Jurkat, Clone E6-1 (cell line): ENCODE measurements at places on chromosomes 1 and 21.
A peak's percentile ranks its signal among the peaks of the same experiment; 100 is the strongest.

DNA sequence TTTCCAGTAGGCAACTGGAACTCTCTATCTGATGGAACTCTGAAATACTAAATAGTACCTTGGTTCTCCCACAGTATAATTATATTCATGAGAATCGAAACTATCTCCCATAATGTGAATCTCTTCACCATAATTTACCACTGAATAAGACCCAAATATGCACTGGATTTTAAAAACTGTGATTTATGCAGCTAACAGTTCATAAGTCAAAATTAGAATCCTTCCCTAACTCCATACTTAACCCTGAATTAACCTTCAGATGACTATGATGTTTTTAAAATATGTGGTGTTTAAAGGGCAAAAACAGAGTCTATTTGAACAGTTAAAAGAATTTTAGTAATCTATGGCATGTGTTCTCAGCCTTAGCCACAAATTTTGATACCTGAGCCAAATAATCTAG, 22.9 kb upstream of the SLC44A3 start:
- DNase-seq, result no peak

- DNase-seq, result no peak
Measured at GRCh38 chr1:2314273-2314802, 77.0 kb downstream of the MORN1 start.

GRCh38 chr1:230381049-230381467, 45.1 kb downstream of the PGBD5 start:
- DNase-seq, result no peak

- no peak for DNase-seq
Measured at GRCh38 chr21:16863908-16864307, 648.9 kb upstream of the CXADR start.

- DNase-seq, result no peak
Measured at GRCh38 chr1:204331847-204332487, 27.8 kb downstream of the PLEKHA6 start.

- DNase-seq, result no peak
Measured at GRCh38 chr1:110601332-110601731, 4.8 kb downstream of the KCNA2 start.

DNA sequence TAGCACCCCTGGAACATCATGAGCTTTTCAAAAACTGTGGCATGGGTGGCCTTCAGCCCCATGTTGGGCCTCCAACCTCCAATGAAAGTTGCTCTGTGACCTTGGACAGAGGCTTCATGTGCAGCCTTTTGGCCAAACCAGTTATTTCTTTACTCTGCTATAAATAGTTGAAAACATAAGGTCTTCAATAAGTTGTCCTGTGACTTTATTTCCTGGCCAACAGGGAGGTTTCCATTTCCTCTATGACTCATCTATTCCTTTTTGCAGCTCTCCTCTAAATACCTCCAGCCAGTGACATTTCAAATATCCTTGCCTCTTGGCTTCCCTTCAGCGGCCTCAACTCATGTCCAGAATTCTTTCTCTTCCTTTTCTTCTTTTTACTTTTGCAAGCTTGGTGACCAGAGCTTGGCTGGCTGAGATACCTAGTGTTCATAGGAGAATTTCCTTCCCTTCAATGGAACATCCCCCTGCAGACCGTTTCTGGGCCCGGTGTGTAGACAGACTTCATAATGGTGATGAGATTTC, 22.7 kb upstream of the TRIM67 start:
- no peak for DNase-seq

DNA sequence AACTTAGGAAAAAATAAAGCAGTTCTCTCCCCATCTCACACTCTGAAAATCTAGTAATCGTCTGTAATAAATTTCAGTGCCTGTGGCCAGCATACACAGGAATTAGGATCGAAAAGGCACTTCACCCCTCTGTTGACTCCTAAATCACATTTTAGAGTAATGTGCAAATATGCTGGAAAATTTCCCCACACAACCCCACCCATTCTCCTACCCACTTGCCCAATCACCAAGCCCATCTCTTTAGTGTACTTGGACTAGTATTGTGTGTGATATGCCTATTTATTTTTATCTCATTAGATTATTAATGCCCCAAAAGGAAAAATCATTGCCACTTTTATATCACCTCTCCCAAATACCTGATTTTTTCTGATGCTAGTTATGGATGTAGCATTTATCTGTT, 323.3 kb downstream of the ASTN1 start:
- DNase-seq, result no peak

DNA sequence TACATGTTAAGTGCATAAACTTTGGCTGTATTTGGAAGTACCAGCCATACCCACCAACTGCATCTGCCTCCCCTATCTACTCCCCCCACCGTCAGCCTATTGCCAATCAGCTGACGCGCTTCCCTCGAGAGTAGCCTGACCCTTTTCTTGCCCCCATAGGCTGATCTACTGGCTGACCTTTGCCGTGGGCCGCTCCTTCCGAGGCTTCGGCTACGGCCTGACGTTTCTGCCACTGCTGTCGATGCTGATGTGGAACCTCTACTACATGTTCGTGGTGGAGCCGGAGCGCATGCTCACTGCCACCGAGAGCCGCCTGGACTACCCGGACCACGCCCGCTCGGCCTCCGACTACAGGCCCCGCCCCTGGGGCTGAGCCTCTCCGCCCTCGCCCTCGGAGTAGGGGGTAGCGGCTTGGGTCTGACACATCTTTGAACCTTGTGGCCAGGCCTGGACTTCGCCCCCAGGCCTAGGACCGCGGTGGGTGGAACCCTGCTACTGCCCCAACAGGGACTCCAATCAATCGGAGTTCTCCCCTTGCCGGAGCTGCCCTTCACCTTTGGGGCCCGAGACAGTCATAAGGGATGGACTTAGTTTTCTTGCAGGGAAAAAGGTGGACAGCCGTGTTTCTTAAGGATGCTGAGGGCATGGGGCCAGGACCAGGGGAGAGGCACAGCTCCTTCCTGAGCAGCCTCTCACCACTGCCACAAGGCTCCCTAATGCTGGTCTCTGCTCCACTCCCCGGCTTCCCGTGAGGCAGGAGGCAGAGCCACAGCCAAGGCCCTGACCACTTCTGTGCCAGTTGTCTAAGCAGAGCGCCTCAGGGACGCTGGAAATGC, 4.0 kb downstream of the GLMP start:
- no peak for DNase-seq

DNA sequence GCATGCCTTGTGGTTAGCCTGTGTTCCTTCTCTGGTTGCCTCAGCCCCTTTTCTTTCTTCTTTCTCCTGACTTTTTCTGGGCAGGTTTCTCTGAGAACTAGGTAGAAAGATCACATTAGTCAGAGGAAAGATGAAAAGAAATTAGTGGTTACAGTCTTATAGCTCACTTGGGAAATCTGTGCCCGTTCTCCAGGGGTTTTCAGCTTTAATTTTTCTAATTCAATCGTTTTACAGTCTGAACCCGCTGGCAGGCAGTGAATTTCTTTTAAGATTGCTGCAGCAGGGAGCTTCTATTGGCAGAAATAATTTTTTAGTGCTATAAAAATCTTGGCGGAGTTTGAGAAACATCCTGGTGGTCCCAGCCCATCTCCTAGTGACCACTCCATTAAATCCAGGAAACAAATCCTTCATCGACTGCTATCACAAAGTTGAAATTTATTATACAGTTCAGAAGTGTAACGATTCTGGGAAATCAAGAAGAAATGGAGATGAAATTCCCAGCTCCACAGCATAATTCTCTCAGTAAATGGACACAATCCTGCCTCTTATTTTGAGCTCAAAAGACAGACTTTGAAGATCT, 113.1 kb downstream of the PCP4 start:
- no peak for DNase-seq

- no peak for DNase-seq
Measured at GRCh38 chr1:183645531-183645930, 7.6 kb downstream of the APOBEC4 start.

GRCh38 chr1:40625476-40626382, 39.8 kb downstream of the RIMS3 start:
- no peak for DNase-seq

DNA sequence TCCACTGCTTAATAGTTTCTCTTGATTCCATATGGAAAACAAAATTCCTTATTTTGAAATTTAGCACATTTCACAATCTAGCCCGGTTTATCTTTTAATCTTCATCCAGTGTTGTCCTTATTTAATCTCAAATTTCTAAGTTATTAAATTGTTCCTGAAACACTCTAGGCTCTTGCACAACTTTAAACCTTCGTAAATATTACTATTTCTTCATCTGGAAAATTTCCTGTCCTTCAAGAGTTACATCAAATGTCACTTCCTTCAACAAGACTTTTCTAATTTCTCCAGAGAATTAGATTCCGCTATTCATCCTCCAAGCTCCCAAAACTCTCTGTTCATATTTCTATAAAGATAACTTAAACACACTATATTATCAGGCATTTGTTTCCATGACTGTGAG, 6.5 kb downstream of the FMO5 start:
- DNase-seq, result no peak

GRCh38 chr1:150406483-150406882, 42.5 kb downstream of the RPRD2 start:
- no peak for DNase-seq

DNA sequence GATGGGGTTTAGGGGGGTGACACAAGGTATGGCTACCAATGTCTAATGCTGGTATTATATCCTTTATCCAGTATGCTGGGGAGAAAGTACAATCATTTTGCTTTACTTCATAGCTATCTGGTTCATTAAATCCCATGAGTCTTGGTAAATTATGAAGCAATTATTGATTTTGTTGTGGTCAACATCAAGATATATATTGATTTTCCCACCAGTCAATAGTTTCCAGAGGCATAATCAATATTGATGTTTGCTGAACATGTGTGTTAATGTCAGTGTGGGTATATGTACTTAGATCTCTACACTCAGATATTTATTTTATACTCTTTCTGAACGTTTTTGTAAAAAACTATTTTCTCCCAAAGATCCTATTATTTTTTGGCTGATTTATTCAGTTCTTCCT, 155.5 kb downstream of the BACH1 start:
- no peak for DNase-seq

DNA sequence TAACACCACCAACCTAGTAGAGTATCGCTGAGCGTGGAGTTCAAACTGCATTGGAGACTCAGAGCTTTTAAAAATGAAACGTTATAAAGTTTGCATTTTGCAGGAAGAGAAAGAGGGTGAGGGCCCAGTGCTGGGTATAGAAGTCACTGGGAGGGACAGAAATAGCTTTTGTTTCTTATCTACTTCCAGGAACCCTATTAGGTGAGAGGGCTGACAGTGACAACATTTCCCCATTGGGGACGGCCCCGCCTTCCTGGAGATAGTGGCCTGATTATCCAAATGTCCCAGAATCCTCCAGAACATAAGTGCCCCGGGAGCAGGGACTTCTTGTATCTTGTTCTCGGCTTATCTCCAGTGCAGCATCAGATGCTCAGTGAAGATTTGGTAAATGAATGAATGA, 574.9 kb downstream of the PTPRU start:
- DNase-seq, result peak; percentile 34

DNA sequence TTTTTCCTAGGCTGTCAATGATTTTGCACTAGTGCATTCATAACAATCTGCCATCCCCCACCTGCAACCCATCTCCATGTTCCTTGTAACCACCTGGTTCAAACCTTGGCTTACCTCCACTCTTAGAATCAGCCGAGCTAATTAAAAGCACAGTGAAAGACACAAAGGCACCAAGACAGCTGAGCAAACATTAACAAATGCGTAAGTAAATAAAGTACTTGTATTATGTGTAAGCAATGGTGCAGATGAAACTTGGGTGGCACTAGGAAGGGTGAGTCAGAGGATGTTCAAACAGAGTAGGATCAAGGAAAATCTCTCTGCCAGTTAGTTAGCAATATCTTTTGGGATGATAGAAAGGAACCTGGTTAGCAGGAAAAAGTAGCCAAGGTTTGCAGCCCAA, 5.1 kb upstream of the FOXJ3 start:
- DNase-seq, result no peak

GRCh38 chr21:25577424-25578055, 29.7 kb downstream of the MRPL39 start:
- no peak for DNase-seq

- DNase-seq, result no peak
Measured at GRCh38 chr21:39014747-39015146, 168.5 kb downstream of the PSMG1 start.

GRCh38 chr1:102531036-102531435, 534.3 kb upstream of the OLFM3 start:
- no peak for DNase-seq

GRCh38 chr1:36450270-36450918, at the start of gene OSCP1:
Gene OSCP1 (minus strand): TSS chr1:36450451. CDS start chr1:36450369, 82 bp downstream.
- peak; percentile 81 for DNase-seq

- DNase-seq, result peak; percentile 93
Measured at GRCh38 chr1:42931911-42932422, 26.7 kb downstream of the SLC2A1 start.

DNA sequence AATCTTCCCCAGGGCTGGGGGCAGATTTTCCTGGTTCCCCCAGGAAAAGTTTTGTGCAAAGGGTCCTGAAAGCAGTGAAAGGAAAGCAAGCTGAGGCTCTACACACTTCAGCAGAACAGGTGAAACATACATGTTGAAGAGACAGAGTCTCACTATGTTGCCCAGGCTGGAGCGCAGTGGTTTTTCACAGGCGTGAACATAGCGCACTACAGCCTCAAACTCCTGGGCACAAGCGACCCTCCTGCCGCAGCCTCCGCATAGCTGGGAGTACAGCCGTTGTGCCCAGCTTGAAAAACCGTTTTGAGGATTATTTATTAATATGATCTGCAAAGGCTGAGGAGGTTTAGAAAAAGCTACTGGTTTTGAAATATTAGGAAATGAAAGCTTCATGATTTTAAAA, 11.8 kb downstream of the PRDM15 start:
- DNase-seq, result no peak

DNA sequence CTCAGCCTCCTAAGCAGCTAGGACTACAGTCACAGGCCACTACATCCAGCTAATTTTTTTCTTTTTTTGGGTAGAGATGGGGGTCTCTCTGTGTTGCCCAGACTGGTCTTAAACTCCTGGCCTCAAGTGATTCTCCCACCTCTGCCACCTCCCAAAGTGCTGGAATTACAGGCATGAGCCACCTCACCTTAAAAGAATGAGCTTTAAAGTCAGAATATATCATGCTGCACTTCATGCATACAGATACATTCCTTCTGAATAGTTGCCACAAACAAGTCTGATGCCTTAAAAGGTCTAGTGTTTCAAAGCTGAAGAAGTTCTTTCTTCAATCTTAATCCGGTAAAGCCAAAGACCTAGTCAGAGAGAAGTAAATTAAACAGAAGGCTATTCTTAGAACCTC, 23.8 kb upstream of the CPLANE2 start:
- no peak for DNase-seq
